ENCODE measurements at places on chromosomes 12 and 14. TPM values are rescaled to one million over a fixed set of nuclear protein-coding genes. Genes with fewer than 3 reads are reported as not detected.

DNA sequence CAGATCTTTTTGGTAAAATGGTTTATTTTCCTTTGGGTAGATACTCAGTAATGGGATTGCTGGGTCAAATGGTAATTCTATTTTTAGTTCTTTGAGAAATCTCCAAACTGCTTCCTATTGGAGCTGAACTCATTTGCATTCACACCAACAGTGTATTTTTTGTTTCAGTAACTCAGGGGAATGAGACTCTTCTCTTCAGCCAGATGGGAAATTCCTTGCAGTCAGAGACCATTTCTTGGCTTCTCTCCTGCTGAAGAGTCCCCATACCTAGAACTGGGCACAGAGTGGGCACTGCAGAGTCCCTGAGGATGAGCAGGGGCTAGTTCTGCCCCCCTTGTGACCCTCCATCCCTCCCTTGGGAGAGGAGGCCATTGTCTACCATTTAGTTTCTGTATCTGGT, 10.8 kb downstream of the SDSL start:
- DNase-seq: no peak

GRCh38 chr14:29444805-29445204, 482.8 kb downstream of the PRKD1 start:
- DNase-seq: no peak

GRCh38 chr14:59239022-59239421, 50.6 kb downstream of the DAAM1 start:
- no peak for DNase-seq

DNA sequence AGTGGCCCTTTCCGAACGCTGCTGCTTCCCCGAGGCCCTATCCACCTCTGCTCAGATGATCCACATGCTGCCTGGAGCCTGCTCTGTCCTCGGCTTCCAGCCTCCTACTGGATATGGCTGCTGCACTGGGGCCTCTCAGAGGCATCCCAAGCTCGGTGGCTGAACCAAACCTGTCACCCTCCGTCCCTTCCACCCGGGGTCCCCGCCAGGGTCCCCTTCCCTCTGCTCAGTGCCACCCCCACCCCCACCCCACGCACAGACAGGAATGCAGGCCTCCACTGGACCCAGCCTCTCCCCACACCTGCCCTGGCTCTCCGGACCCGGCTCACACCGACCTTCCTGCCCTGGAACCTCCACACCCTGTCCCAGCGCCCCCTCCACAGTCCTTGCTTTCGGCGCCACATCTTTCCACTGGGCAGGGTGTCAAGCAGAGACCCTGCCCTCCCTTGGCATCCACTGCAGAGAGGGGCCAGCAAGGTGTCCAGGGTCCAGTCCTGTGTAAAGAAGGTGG, 6.1 kb downstream of the CEP170B start:
- DNase-seq: no peak

GRCh38 chr14:33524244-33524643, 426.6 kb downstream of the EGLN3 start:
- DNase-seq: no peak

GRCh38 chr14:88706425-88706824, 86.3 kb downstream of the EML5 start:
- no peak for DNase-seq

- no peak for DNase-seq
Measured at GRCh38 chr12:84135586-84136279, 776.9 kb downstream of the SLC6A15 start.

DNA sequence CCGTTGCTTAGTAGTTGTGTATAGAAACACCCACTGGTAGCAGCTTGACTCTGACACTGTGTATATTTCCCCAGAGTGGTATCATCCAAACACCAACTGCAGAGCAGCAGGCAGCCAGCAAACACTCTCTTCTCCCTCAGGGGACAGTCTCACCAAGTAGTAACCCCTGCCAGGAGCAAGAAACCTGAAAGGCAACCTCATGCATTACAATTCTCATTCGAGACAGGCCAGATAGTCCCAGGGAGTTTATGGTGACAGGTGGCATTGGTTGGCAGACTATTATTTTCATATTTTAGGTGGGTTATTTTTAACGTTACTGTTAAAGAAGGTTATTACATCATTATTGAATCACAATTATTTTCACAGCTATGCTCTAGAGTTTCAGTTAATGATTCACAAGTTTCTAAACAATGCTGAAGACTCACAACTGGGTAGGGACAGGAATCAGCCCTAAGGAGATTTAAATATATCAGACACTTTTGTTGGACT, 222.8 kb downstream of the EGLN3 start:
- no peak for DNase-seq

DNA sequence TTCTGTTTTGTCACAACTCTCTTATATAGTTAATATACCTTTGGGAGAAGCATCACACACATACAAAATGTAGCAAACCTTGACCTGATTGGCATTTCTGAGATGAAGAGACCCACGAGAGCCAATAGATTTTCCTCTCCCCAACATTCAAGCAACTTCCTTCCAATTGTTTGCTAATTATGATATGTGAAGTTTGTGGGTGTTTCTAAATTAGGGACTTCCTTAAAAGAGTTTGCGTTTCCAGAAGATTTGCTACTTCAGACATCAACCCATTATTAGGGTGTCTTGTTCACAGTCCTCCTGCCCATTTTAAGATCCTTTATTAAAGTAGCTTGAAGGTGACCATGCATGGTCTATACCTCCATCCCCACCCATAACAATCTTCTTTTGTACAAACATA, 9.4 kb downstream of the AICDA start:
- no peak for DNase-seq

DNA sequence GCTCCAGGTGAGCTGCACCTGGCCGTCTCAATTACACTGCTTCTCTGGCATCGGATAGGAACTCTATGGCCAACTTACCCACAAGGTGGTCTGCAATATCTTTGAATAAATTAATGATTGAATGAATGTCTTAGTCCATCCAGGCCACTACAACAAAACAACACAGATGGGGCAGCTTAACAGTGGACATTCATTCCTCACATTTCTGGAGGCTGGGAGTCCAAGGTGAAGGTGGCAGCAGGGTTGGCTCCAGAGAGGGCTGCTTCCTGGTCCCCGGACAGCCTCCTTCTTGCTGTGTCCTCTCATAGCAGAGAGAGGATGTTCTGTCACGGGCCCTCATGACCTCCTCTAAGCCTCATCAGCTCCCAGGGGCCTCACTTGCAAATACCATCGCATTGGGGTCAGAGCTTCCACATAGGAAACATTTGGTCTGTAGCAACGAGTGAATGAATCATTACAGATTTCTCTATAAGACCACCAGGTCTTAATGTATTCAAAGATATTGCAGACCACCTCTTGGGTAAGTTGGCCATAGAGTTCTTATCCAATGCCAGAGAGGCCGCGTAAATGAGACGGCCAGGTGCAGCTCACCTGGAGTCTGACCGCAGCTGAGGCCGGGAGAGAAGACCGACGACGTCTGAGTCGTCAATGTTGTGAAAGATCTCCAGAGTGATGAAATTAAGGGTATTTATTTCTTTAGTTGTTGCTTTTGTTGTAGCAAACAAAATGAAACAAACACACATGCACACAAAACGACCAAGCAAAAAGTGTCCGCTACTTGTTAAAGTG, 182.7 kb upstream of the C14orf180 start:
- no peak for DNase-seq

DNA sequence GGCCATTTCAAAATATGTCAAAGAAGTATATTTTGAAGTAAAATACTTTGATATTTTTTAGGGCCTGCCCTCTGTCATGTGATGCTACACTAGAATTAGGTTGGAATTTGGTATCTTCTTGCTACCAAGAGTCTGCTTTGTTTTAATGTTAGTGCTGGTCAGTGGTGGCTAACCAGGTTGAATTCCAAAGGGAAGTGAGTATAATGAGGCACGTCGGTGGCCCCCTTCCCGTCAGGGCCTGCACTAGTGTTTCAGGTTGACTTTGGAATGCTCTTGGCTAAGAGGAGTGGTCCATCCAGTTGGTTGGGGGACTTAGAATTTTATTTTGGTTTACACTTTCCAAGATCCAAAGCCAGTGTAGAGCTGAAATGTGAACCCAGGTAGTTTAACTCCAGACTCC, 185.4 kb downstream of the NOVA1 start:
- DNase-seq: no peak

DNA sequence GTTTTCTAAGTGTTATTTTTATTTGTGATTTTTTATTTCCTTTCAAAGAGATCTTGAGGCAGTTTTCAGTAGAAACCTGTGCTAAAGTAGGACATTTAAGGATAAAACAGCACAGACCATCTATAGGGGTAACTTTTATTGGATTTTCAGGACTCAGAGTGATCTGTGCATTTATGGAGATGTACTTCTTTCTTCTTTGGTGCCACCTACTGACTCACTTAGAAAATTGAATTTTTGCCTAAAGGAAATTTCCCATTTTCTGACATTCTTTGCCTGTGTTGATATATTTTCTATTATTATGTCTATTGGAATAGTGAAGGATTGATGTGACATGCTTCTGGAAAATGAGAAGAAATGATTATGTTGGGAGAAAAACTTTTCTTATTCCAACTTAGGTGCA, 113.0 kb downstream of the UNC79 start:
- no peak for DNase-seq

DNA sequence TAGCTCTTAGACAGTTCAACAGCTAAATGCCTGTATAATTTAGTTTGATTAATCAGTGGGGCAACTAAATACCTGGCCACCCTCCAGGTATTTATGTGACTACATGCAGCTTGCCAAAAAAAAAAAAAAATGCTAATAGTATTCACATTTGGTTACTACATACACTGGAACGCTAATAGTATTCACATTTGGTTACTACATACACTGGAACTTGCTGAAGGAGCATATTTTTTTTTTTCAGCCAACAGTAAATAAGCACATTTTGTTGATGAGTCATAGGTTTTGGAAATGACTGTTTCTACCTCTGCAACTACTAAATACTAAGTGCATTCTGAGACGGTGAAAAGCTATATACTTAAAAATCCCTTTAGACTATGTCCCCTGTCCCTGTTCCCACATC, 1172.3 kb downstream of the LRFN5 start:
- no peak for DNase-seq

DNA sequence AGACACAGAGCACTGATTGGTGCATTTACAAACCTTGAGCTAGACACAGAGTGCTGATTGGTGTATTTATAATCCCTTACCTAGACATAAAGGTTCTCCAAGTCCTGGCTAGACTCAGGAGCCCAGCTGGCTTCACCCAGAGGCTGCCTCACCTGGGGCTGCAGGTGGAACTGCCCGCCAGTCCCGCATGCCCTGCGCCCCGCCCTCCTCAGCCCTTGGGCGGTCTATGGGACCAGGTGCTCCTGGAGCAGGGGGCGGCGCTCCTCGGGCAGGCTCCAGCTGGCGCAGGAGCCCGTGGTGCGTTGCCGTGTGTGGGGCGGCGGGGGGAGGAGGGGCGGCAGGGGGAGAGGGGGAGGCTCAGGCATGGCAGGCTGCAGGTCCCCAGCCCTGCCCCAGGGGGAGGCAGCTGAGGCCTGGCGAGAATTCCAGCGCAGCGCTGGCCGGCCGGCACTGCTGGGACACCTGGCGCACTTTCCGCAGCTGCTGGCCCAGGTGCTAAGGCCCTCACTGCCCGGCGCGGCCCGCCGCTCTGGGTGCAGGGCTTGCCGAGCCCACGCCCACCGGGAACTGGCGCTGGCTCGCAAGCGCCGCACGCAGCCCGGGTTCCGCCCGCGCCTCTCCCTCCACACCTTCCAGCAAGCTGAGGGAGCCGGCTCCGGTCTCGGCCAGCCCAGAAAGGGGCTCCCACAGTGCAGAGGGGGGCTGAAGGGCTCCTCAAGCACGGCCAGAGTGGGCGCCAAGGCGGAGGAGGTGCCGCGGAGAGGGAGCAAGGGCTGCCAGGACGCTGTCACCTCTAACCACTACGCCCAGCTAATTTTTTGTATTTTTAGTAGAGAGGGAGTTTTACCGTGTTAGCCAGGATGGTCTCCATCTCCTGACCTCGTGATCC, 3.1 kb upstream of the SLCO1B3 start:
- no peak for DNase-seq

DNA sequence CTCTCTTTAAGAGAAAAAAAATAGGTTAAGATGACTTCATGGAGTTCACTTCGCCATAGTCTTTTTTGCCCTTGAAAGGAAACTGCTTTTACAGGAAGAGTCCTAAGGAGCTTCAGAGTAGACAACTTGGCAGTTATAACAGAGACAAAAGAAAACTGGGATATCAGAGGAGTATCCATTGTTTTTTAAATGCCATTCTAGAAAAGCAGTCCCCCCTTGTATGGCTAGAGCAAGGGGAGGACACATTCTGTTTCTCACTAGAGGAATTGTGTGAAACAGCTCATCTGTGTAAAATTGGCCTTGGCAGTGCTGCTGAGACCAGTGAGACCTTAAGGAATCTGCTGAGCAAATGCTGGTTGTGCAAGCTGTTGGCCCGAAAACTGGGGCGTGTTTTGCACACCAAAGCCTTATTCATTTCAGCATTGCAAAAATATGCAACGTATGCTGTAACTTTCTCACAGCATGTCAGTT, 128.0 kb downstream of the GPR135 start:
- no peak for DNase-seq

SLC7A7 gene
- polyA plus RNA-seq: 112 TPM

DBX2 gene
- 0.08 TPM for polyA plus RNA-seq

ARHGAP9 gene
- 2.6 TPM for polyA plus RNA-seq

PRKAG1 gene
- 95.8 TPM for polyA plus RNA-seq

CLEC2A gene
- not detected for polyA plus RNA-seq

Data from left kidney (tissue), 8 donors.